ENCODE measurements at places on chromosomes 6 and 20. TPM values are rescaled to one million over a fixed set of nuclear protein-coding genes. Genes with fewer than 3 reads are reported as not detected.

FOXC1 gene
- total RNA-seq, result 0.55 TPM

PTPRK gene
- 98.3 TPM for total RNA-seq

BPI gene
- not detected for total RNA-seq

DNA sequence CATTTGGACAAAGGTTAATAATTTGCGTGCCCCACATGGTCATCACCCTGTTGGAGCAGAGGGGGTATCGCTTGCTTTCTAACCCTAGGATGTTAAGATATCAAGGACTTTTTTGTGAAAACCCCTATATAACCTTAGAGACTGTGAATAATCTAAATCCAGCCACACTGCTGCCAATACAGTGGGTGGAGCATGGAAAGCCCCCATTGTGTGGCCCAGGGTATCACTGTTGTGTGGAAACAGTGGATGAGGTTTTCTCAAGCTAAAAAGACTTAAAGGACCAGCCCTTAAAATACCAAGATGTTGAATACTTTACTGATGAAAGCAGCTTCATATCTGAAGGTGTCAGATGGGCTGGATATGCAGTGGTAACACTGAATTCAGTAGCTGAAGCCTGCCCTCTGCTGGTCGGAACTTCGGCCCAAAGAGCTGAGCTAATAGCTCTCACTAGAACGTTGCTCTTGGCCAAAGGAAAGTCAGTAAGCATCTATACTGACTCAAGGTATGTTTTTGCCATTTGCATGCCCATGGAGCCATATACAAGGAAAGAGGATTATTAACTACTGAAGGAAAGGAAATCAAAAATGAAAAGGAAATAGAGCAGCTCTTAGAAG, 695.2 kb downstream of the PHF3 start:
- no peaks in the 10 kb centered on the region for H3K27me3 ChIP-seq
- H3K4me3 ChIP-seq, result no peak overlapping the region
- no peaks in the 10 kb centered on the region for H3K36me3 ChIP-seq
- H3K4me1 ChIP-seq, result no peaks in the 10 kb centered on the region
- DNase-seq, result peak; percentile 55

GRCh38 chr20:32790751-32791057, 28.5 kb downstream of the DNMT3B start:
- H3K27ac ChIP-seq, result no peak overlapping the region
- H3K27me3 ChIP-seq, result no peaks in the 10 kb centered on the region
- peaks cover 10% of the 10 kb centered on the region for H3K4me1 ChIP-seq
- peaks cover 8% of the 10 kb centered on the region for H3K36me3 ChIP-seq

DNA sequence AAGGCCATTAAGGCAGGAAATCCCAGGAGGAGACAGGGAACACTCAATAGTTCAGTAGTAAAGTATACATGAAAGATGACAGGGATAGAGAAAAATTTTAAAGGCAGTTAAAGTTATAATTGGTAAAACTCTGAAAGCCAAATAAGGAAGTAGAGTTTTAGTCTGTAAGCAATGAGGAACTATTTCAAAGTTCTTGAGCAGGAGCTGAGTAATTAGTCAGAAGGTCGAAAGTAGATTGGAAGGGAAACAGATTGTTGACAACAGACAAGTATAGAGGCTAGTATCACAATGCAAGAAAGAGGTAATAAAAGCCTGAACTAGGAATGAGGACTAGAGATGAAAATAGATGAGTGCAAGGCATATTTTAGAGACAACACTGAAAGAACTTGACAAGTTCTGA, 150.3 kb downstream of the CDK19 start:
- no peak for DNase-seq
- H3K4me3 ChIP-seq, result no peak overlapping the region
- H3K36me3 ChIP-seq, result peaks cover 5% of the 10 kb centered on the region
- no peaks in the 10 kb centered on the region for H3K27me3 ChIP-seq

DNA sequence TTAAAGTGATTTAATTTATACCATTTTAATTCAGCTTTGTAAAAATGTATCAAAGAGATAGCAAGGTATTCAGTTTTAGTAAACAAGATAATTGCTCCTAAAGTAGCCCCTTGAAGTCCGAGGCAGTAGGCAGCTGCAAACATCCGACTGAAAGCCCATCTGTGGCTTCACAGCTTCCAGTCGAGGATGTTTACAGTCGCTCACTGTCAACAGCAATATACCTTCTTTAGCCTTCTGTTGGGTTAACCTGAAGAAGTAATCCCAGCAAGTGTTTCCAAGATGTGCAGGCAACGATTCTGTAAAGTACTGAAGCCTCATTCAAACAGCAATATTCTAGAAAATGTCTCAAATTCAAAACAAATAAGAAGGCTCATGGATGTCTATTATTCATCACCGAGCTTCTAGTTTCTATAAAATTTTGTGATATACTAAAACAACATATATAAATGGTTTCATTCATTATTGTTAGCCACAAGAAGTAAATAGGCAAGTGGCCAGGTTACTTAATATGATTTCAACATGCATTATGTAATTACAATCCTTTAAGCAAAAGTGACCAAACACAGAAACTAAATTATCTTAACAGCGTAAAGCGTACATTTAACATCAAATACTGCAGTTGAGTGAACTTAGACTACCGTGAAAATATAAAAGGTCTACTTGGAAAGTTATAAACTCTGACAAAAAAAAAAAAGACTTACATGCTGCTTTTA, 115.0 kb downstream of the OGFRL1 start:
- no peak overlapping the region for H3K27ac ChIP-seq
- H3K27me3 ChIP-seq, result no peaks in the 10 kb centered on the region
- no peaks in the 10 kb centered on the region for H3K36me3 ChIP-seq
- no peak overlapping the region for H3K4me3 ChIP-seq

Data from HepG2 (cell line).